ENCODE measurements at places on chromosomes 11 and 22.

DNA sequence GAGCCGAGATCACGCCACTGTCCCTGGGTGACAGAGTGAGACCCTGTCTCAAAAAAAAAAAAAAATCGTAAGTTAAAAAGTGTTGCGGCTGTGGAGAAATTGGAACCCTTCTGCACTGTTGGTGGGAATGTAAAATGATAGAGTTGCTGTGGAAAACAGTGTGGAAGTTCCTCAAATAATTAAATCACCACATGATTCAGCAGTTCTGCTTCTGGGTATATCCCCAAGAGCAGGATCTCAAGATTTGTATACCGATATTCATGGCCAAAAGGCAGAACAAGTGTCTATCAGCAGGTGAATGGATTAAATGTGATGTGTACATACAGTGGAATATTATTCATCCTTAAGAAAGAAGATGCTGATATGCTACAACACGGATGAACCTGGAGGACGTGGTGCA lies 3.8 kb downstream of the SELENOO start:
- no peak for DNase-seq

DNA sequence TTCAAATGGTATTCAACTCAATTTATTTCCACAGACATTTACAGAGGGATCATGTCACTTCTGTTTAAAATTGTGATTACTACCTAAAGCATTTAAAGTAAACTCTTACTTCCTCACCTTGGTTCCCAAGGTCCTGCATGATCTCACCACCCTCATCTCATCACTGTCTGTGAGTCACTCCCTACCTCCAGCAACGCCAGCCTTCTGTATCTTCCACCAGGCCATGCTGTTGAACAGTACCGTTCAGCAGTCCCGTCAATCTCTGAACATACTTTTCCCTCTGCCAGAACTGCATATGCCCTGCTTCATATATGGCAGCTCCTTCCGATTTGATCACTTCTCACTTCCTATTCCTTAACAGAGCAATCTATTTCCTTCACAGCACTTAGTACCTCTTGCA lies 2.0 kb downstream of the FBXO3 start:
- no peak for DNase-seq

DNA sequence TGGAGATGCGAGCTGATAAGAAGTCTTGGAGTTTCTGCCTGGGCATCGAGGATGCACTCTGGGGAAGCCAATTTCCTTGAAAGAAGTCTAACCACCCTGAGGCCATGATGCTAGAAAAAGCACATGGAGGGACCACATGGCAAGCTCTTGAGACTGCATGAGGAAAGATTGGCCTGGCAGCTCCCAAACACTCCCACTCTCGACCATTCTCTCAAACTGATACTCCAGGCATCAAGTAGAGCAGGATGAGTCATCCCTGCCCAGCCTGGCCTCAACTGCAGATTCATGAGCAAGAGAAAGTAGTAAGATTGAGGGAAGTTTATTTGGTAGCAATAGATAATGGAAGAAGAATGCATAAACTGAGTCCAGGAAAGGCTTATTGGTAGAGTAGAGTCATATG lies 194.3 kb downstream of the KIF18A start:
- DNase-seq, result no peak

DNA sequence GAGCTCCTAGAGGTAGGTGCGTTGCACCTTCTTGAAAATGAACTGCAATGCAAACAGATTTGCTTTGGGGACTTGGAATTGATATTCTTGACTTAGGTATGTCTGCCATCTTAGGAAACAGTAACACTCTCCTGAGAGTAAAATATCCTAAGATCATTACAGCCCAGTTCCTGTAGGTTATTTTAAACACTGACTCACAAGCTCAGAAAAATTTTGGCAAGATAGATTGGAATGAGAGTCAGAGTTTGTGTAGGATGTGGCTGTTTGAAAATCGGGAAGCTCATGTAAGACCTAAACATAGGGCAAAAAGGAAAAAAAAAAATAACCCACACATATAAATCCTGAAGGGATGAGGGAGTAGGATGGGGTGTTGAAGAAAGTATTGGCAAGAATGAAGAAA lies 377.0 kb upstream of the LRRC4C start:
- DNase-seq, result no peak

DNA sequence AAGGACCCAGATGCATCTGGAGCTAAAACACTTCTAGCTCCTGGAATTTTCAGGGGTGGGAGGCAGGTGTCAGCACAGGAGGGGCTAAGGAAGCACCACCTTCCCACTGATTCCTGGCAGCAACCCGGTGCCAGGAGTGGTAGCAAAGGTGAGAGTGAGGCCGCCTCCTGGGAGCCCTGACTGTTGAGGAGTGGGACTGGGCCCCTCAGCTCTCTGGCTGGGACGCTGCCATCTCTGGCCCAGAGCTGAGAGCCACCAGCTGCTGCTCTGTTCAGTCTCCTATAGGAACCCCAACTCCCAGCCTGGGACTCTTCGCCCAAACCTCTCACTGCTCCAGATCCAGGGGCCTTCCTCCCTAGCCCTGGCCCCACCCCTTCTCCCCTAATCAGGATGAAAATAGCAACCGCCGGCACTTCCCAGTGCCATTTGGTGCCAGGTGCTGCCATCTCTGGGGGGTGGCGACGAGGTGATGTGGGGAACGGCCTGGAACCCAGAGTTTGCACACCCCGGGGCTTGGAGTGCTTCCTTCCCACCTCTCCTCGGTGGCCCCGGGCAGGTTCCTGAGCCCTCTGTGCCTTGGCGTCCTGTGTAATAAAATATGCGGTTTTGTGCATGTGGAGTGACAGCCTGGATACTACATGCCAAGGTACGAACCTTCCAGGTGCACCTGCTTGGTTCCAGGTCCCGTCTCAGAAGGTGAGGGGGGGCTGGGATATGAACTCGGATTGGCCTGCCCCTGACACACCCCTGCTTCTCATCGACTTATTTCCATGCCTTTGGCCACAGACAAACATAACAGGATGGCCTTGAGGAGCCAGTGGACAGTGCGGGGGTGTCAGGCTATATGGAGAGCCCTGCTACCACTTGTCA lies 35.7 kb upstream of the CELSR1 start:
- no peak for DNase-seq

GRCh38 chr11:47946682-47947559 lies 33.4 kb upstream of the PTPRJ start:
- no peak for DNase-seq

GRCh38 chr22:31250740-31251600 lies 38.9 kb downstream of the LIMK2 start:
- DNase-seq, result no peak

GRCh38 chr11:10410844-10411200 lies 44.2 kb upstream of the AMPD3 start:
- no peak for DNase-seq

GRCh38 chr22:38921806-38922205 lies 35.6 kb upstream of the APOBEC3A start:
- no peak for DNase-seq

- DNase-seq, result no peak
Measured at GRCh38 chr22:45521178-45521577, 18.5 kb downstream of the FBLN1 start.

- DNase-seq, result no peak
Measured at GRCh38 chr11:103894673-103895072, 141.8 kb upstream of the DDI1 start.

GRCh38 chr22:49354516-49355210 lies 473.0 kb downstream of the BRD1 start:
- no peak for DNase-seq

DNA sequence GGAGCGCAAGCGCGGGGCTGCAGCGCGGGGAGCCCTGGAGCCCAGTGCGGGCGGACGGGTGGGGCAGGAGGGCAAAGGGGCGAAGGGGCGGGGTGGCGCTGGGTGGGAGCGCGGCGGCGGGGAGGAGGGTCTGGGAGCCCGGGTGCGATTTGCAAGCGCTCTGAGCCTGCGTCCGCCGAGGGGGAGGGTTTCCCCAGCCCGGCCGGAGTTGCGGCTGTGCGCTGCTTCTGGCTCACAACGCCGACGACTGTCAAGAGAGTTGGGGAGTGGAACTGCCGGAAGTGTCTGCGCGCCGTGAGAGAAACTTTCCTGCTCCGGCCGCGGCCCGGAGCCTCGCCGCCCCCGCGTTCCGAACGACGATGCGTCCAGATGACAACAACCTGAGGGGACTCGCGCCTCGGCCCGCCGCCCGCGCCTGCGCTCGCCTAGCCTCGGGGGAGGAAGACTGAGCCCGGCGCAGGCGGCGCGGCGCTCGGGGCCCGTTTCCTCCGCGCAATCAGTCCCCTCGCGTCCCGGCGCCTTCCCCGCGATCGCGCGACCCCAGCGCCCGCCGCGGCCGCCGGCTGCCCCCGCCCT lies at the start of gene ARHGAP42:
Gene ARHGAP42 (plus strand): TSS at position 235 of the 576 bp plus-strand sequence. CDS start 391 bp downstream, outside the sequence.
- DNase-seq, result no peak

GRCh38 chr11:45796461-45796861 lies 8.5 kb upstream of the SLC35C1 start:
- no peak for DNase-seq

DNA sequence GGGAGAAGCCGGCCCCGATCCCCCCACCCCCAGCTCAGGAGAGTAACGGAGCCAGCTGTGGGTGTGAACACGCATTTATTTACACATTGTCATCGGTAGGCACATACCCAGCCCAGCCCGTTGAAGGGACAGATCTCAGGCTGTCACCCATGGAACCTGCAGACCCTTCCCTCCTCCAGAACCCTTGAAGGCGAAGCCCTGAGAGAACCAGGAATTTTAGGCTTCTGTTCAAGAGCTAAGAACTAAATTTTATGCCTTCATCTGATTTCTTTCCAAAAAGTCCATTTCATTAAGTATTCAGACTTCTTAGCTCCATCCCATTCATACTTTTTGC lies 379 bp upstream of the BRMS1 start:
- DNase-seq, result no peak

DNA sequence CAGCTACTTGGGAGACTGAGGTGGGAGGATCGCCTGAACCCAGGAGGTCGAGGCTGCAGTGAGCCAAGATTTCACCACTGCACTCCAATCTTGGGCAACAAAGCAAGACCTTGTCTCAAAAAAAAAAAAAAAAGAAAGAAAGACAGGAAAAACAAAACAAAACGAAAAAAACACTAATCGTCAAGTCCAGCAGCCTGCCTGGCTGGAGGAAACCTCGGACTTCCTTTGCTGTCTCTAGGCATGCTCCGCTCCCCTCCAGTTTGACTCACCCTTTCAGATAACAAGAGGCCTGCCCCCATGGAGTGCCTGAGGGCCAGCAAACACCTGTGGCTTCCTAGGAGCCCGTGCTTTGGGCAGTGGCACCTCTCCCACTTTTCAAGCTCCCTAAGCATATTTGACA lies 28.8 kb upstream of the CHKA start:
- DNase-seq, result no peak

DNA sequence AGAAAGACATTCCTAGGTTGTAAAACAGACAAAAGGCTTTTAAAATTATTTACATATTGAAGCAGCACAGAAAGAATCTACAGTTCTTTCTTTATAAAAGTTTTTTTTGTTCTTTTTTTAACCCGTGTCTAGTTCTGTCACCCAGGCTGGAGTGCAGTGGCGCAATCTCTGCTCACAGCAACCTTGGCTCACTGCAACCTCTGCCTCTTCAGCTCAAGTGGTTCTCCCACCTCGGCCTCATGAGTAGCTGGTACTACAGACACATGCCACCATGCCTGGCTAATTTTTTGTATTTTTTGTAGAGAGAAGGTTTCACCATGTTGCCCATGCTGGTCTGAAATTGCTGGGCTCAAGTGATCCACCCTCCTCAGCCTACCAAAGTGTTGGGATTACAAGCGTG lies 3.8 kb upstream of the INCENP start:
- no peak for DNase-seq

- DNase-seq, result no peak
Measured at GRCh38 chr22:38250643-38251340, 22.0 kb downstream of the TMEM184B start.

DNA sequence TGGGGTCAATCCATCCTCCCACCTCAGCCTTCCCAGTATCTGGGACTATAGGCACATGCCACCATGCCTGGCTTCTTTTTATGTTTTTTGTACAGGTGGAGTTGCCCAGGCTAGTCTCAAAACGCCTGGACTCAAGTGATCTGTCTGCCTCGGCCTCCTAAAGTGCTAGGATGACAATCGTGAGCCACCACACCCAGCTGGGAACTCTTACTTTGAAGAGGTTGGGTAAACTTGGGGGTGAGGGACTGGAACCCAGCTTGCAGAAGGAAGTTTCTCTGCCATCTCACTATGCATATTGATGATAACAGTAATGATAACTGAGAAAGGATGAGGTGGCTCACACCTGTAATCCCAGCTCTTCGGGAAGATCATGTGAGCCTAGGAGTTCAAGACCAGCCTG lies 35.9 kb downstream of the ACO2 start:
- no peak for DNase-seq

GRCh38 chr11:59556917-59557348 lies 45.6 kb downstream of the OR4D9 start:
- DNase-seq, result no peak

DNA sequence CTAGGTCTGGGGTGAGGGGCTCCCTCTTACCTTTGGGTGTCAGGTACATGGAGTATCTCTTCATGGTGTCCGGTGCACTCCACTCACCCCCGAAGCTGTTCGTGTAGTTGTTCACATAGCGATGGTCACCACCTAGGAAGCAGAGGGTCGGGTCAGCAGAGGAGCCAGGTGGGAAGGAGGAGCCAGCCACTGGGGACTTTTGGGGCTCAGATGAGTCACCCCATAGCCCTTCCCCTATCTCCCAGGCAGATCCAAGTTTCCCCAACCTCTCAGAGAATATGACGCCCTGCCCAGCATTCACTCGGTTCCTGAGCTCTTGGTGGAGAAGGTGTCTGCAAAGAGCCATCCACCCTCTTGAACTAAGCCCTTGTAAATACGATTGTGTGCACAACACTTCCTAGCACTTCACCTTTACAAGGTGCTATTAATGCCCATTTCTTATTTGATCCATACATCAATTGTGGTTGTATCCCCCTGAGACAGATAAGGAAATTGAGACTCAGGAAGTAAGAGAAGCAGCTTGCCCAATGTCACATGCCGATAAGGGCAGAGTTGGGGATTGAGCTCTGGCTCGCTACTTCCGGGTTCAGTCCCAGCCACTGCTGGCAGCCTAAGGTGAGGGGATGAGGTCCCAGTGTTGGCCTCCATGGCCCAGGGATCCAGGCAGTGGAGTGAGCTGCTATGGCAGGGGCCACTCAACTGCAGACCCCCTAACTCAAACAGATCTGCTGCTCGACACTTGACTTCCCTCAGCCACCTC lies 14.8 kb downstream of the TRIM29 start:
- DNase-seq, result no peak

DNA sequence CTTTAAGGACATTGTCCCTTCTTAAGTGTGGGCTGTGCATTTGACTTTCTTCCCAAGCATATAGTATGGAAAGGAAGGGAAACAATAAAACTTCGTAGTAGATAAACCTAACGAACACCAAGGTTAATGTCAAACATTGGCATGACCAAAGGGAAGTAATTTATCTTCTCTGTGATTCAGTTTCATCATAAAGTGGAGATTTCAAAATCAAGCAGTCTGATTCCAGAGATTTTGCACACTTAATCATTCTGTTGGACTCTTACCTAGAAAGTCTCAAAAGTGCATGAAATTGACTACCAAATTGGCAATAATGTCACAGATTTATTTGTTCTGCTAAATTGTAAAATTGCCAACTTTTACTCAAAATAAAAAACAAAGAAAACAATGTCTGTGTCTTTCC lies 559.7 kb downstream of the JRKL start:
- DNase-seq, result no peak

DNA sequence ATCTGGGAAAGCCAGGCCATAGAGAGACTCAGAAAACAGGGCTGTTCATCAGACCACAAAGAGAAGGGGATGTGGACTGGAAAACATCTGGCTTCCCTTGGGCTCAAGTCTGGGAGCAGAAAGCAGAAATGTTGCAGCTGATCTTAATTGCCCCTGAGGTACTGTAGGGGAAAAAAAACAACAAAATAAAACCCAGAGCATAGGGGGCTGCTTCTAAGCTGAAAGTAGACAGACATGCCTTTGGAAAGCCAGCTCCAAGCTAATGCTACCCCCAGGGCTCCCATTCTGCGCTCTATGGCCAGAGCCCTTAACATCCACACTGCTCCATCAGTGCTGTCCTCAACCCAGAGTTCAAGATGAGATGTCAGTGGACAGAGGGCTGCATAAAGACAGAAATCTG lies 2.0 kb upstream of the PACSIN3 start:
- no peak for DNase-seq

Measured in stimulated activated CD8-positive, alpha-beta memory T cell treated with anti-CD3 and anti-CD28 coated beads, Interleukin-2, amount 100 ng/mL, for 1 hour (primary cell).